ENCODE measurements at places on chromosomes 12 and 14.

DNA sequence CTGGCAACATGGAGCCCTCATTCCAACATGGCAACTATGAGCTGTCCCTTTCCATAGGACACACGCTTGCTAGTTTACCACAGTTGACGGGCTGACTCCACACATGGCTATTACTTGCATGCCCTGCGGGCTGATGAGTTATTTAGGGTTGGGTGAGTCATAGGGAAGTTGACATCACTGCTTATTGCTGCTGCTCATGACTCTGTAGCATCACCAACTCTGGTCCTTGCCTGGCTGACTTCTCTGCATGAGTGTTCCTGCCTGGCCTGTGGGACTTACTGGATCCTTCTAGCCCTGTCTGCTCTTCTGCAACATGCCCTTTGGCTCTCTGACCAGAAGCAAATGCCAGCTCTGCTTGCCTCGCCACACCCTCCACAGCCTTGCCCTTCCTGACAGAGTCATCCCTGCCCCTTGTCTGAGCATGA lies 199.5 kb downstream of the ANO6 start:
- no peak for DNase-seq

- no peak for DNase-seq
These were observed 377.1 kb upstream of the RGS6 start for GRCh38 chr14:71554959-71555612.

- no peak for DNase-seq
These were observed 328.0 kb upstream of the ATP2B1 start for GRCh38 chr12:90036637-90037036.

DNA sequence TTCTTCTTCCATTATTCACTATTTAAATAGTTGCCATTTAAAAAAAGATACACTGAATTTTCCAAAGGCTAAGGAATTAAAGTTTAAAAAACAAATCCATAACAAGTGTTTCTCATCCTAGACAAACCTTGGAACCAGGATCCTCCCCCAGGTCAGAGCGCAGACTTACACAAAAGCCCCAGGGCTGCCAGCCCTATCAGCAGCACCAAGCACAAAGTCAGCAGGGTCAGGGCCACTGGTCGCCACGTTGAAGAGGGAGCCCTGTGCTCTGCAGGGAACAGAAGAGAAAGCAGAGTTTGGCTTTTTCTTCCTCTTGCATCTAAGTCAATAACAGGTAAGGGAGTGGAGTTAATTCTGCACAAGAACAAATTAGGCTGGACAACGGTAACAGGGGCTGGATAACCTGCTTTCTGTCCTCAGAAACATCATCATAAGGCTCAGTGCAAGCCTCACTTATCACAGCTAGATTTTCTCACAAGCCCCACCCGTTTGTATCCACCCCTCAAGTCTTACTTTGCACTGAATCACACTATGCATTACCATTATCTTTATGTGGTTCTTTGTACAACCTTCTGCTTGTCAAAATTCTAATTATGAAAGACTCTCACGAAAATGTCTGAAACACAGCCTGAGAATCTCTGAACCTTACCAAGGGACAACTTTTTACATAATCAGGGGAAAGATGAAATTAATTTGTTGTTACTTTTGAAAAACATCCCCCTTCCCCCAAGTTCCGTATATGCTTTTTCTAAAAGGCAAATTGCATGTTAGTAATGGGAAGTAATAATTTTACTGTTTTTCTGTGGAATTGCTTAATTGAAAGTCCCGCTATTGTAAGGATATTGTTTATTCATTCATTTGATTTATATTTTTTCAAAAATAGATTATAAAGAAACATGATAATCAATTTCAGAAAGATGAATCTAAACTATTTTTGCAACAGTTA lies 9.6 kb downstream of the CLEC1A start:
- no peak for DNase-seq

- DNase-seq = no peak
These were observed 8.3 kb upstream of the HVCN1 start for GRCh38 chr12:110697236-110697635.

DNA sequence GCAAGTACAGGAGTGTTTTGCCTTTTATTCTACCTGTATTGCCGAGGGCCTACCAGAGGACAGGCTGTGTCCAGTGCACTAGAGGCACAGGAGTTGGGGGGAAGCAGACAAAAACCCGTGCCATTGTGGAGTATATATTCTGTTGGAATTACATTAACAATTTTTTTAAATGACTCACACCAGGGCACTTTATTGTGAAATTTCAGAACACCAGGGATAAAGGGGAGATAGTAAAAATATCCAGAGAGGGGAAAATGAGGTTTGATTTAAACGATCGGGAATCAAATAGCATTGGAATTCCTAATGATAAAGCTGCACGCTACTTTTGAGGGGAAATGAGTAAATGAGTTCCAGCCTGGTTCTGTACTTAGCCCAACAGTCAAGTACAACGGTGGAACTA lies 123.2 kb downstream of the PELI2 start:
- no peak for DNase-seq

GRCh38 chr14:36717363-36717762 lies 55.7 kb downstream of the PAX9 start:
- DNase-seq = no peak

DNA sequence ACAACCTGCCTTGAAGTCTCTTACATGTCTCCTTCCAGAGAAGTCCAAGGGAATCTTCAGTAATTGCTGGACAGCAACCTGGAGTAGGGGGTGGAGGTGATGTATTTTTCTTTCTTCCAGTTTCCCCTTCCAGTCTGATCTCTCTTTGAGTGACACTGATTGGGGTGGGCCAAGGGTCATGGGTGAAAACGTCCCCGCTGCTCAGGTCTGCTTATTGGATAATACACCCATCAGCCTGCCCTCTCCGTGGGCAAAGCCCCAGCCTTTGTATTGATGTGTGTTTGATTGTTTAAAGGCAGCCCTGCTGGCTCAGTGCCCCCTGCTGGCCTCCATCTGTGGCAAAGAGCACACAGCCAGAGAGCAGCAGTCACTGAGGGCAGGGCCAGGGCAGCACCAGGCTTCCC lies 35.7 kb upstream of the ATP2A2 start:
- DNase-seq = peak; percentile 59

DNA sequence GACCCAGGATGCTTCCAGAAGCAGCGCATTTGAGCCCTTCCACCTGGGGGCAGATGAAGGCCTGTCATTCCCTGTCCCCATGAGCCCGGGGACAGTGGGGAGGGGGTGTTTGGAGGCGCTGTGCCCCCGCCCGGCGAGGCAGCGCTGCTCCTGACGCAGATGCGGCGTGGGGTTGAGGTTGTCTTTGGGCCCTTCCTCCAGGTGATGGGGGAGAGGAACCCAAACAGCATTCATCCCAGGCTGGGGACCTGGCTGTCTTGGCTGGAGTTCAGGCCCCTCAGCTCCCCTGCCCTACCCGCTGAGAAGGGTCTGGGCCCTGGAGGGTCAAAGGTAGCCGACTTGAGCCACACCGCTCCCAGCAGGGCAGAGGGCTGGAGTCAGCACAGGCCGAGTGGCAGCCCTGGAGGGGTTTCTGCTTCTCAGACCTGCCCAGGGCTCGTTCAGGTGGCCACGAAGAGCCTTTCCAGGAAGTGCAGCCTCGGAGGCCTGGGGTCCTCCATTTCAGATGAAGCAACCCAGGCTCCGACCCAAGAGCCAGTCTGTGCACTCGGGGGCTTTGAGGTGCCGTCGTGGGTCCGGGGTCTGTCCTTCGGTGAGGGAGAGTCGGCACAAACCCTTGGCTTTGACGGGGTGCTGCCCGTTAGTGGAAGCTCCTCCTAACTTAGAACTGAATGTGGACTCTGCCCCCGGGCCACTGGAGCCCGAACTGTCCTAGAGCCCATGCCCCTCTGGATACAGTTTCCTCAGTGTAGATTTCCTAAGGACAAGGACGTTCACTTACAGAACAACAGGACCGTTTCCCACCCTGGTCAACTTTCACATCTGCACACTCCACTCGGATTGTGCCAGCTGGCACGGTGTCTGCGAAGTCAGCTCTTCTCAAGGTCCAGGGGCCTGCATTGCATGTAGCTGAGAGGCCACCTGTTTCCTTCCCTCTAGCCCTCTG lies 16.1 kb downstream of the ACADS start:
- no peak for DNase-seq

GRCh38 chr12:89454080-89454848 lies 70.3 kb downstream of the GALNT4 start:
- no peak for DNase-seq

DNA sequence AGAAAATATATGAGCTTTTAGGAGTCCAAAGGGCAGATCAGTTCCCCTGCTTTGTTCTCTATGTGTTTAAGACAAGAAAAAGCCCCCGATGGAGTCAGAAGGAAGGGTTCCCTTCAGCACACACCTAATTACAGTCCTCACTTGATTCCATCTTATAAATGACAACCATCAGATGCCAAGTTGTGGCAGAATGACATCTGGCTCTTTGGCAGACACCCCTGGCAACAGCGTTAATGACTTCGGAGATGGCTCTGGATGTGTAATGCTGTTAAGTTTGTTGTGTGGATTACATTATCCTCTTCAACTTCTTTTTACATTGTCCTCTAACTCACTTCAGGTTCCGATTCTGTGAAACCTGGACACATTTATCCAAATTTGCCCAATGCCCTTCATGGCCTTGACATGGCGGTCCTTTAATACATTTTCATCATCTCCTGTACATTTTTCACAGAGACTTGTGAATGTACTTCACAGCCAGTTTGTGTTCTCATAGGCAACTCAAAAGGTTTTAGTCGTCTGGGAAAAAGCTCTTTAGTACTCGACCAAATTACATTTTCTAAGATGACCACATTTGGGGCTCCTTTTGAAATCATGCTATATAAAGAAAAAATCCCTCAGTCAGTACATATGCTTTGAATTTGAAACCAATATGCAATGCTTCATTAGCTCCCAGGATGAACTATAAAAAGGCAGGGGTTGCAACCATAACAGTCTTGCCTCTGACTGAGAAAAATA lies 667.8 kb downstream of the NOVA1 start:
- no peak for DNase-seq

DNA sequence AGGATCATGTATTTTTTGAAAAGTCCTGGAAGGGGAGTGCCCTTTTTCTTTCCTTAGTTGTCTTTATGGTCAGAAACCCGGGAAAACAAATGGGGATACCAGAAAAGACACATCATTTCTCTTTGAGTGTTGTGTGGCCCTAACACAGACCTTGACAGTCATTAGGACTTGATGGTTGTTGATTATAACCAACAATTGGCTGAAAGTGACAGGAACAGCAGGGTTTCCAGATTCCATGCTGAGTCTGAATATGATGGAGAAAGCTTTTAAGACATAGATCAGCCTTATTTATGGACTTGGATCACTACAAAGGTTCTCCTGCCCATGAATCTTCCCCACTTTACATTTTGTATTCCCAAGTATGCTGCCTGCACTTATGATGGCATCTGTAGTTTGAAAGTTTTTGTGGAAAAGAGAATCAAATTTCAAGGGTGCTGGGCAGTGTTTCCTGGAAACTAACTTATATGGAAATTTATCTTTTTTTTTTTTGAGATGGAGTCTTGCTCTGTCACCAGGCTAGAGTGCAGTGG lies 30.4 kb downstream of the POLR3B start:
- DNase-seq = no peak

DNA sequence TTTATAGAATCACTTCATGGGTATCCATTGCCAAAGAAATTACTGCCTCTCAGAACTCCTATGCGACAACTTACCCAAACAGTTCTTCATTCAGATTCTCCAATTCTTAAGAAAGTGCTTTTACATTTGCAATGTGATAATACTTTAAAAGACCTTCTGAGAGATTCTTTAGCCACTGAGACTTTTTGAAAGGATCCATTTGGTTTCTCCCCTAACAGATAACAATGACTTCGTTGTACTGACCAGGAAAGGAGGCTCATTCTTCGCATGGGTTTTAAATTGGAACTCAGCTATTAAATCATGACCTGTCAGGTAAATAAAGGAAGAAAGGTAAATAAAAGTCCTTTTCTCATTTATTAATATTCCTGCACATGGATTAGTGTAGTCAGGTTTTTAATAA lies 14.8 kb downstream of the ITPR2 start:
- DNase-seq = no peak

DNA sequence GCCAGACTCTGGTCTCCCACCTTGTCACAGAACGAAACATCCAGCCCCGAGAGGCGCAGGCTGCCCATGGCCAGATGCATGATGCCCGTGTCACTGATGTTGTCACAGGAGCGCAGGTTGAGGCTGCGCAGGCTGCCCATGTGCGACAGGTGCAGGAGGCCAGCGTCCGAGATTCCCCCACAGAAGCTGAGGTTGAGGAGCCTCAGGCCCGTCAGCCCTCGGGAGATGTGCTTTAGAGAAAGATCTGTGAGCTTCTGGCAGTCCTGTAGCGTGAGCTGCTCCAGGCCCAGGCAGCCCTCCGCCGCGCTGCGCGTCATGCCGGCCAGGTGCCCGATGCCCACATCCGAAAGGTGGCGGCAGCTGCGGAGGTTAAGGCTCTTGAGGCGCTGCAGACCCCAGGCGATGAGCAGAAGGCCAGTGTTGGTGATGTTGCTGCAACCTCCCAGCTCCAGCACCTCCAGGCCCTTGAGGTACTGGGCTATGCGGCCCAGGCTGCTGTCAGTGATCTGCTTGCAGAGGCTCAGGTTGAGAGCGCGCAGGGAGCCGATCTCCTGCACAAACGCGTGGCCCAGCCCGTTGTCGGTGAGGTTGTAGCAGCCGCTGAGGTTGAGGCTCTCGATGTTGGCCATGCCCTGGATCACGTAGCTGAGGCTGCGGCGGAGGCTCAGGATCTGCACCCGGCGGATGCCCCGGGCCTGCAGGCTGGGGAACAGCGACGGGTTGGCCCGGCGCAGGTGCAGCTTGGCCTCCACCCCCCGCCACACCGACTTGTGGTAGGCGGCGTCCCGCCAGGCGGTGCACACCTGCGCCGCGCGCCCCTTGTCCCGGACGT lies 991 bp downstream of the FBXL14 start:
- peak; percentile 53 for DNase-seq

- DNase-seq = no peak
These were observed 215.0 kb downstream of the BMP4 start for GRCh38 chr14:53741479-53742232.

DNA sequence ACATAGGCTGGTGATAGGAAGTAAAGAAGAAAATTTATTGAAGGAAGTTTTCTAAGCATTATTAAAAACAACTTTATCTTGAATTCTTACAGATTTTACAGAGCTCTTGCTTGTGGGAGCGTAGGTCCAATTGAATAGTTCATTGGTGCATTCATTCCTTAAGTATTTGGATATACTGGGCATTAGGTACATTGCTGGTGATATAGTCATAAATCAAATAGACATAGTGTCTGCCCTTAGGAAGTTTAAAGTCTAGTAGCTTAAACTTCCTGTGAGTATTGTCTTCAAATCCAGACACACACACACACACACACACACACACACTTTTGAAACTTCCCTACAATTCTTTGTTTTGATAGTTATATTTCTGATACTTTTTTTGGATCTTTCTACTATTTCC lies 226.7 kb downstream of the FUT8 start:
- no peak for DNase-seq

DNA sequence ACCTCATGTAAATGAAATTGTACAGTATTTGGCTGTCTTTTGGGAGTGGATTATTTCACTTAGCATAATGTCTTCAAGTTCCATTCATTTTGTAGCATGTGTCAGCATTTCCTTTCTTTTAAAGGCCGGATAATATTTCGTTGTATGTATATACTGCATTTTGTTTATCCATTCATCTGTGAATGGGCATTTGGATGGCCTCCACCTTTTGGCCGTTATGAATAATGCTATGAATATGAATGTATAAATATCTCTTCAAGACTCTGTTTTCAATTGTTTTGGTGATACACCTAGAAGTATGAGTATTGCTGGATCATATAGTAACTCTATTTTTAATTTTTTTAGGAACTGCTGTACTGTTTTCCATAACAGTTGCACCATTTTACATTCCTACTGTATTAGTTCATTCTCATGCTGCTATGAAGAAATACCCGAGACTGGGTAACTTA lies 164.9 kb downstream of the DYRK2 start:
- DNase-seq = no peak

GRCh38 chr14:100393362-100393761 lies 70.2 kb downstream of the SLC25A47 start:
- no peak for DNase-seq
